ENCODE measurements at places on chromosomes 16 and 17.

DNA sequence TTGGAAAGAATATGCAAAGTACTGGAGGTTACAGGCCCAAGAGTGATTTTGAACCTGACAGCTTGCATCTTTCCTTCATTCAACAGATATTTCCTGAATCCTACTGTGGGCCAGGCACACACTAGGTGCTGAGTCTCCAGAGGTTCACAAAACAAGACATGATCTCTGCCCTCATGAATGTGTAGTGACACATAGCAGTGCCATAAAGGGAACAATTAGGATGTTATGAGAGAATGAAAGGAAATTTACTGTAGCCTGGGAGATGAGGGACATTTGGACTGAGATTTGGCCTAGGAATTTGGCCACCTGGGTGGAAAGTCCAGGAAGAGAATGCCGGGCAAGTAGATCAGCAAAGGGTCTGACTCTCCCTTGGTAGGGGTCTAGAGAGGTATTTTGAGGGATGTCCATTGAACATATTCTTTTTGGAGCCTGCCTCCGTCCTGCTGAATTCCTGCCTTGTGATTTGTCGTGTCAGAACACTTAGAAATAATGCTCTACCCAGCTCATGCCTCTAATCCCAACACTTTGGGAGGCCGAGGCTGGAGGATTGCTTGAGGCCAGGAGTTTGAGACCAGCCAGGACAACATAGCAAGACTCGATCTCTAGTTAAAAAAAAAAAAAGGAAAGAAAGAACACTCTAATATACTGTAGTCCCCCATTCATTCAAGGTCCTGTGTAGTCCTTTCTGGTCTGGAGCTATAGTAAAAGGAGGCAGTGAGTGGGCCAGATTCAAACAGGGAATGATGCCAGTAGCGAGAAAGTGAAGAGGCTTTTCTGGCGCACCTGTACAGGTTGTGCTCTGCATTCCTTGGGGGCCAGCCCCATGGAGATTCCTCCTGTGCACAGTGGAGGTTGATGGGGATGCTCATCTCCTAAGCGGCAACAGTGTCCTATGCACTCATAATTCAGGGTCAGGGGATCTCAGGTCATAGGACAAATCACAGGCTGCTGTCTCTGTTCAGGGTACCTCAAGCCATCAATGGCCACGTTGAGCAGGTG is 90.6 kb upstream of the CLEC18A start:
- no peak for DNase-seq

DNA sequence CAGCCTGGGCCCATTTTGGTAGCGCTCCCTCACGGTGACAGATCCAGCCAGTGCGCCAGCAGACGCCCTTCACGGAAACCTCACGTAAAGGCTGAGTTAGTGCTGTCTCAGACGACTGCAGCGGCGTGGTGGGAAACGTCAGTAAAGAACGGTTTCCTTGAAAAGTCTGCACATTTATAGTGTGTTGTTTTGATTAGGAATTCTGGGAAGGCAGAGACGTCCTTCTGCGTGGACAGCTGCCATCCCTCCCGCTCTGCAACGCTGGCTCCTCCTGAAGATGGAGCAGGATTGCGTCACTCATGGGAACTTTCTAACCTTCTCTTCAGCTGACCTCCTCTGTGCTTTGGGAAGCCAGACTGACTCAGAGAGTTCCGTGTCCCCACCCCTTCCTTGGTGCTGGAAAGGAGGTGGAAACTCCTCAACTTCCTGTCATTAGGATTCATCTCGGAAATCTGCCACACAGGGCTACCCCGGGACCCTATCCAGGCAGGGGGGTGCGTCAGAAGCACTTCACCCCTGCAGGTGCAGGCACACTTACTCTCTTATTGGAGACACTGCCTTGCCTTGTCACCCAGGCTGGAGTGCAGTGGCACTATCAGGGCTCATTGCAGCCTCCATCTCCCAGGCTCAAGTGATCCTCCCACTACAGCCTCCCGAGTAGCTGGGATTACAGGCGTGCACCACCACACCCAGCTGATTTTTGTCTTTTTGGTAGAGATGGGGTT is 24.3 kb upstream of the CRISPLD2 start:
- no peak for DNase-seq

DNA sequence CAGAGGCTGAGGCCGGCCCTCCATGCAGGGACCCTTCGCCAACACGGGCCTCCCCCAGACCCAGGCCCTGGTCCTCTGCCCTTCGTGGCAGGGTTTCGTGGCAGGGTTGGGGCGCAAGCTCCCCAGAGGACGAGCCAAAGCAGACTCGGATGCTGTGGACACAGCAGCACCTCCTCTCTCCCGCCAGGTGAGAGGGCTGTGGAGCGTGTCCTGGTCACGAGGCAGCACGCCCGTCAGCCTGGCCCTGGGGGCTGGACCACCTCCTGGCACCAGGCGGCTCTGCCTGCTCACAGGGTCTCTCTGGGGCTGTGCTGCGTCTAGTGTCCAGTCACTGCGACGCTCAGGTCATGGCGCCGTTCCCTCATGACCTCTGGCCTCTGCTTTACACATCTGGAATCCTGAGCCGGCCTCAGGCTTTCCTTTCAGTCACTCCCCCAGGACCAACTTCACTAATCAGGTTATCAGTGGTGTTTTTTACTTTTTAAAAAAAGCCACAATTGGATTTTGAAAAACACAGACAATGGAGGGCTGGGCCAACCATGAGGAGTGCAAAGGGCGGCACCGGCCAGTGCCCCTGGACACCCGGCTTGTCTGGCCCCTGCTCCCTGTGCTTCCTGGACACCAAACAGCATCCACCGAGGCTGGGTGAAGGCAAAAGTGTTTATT is 5.4 kb downstream of the NDUFAF8 start:
- DNase-seq = no peak

- no peak for DNase-seq
Observed at GRCh38 chr17:2453866-2454265, 53.0 kb upstream of the MNT start.

- DNase-seq = no peak
Observed at GRCh38 chr16:2852731-2853507, 5.1 kb downstream of the PRSS22 start.

DNA sequence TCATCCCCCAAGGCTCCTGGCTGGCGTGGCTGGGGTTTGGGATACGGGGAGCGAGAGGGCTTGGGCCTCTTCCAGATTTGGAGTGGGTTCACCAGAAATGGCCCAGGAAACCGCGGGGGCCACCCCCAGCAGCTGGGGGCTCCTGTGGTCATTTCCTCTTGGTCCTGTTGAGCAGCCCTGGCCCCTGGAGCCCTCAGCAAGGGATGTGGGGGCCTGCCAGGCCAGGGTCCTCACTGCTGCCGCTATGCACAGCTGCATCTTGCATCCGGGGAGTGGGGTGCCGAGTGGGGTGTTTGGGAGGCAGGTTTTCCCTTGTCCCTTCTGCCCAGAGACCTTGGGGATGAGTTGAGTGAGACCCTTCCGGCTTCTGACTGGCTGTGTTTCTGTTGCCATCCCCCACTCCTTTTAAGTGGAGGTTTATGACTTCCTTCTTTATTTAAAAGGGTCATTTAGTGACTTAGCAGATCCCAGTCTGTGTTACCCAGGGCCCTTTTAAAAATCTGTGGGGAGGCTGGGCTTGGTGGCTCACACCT is 319.8 kb downstream of the SEC14L1 start:
- DNase-seq = no peak

GRCh38 chr17:27322026-27322425 is 28.1 kb downstream of the WSB1 start:
- DNase-seq = no peak

- no peak for DNase-seq
Observed at GRCh38 chr16:79988089-79988488, 387.6 kb upstream of the MAF start.

DNA sequence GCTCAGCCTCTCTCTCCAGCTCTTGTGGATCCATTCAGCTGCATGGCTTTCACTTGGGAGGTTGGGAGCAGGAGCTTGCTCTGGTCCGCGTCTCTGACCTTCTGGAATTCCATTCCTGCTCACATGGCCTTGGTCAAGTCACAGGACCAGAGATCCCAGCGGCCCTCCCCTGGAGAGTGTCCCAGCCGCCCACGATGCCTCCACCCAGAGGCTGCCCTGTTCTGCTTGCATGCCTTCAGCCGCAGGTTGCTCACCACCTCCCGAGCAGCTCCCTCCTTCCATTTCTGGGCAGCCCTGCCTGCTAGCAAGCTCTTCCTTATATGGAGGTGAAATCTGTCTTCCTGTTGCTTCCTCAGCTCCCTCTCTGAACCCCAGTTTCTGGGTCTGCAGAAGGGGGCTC is 32.6 kb downstream of the RAI1 start:
- no peak for DNase-seq

- DNase-seq = no peak
Observed at GRCh38 chr17:62601471-62601870, 26.0 kb upstream of the MRC2 start.

DNA sequence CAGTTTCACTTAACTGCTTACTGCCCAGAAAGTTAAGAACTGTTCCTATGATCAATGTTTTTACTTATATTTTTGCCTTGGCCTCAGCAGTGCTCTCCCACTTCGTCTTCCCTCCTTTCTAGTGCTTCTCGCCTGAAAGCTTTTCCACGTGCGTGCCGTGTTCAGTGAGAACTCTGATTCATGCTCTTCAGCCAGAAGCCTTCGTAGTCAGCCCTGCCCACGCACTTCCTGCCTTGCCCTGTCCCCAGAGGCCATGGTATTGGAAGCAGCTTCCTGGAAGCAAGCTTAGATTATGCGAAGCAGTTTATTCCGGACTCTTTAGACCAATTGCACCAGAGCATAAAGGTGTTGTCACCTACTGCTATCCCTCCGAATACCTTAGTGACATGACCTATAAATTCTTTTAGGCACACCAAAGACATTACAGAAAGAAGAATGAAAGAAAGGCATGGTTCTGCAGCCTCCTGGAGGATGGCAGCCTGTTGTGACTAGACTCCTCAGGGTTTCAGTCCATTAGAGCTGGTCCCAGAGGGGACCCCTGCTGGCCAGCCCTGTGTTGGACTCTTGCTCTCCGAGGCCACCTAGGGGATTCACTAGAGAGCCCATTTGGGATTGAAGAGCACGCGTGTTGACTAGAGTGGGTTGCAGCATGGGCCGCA is 105.2 kb downstream of the RPTOR start:
- DNase-seq = peak; percentile 14

DNA sequence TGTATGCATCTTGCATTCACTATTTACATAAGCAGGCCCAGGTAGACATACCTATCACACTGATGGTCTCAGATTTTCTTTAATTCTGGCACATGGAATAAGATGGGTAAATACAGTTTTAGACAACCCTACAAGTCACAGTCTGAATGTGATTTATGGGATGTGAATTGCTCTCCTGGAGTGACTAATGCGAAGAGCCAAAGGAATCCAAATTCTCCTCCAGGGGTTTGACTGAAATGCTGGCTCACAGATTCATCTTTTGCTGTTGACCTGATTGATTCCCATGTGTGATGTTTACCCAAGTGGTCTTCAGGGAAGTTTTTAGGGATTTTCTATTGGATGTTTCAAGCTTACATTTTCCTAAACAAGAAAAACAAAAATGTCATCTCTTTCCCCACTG is 277.9 kb upstream of the MON1B start:
- no peak for DNase-seq
